ENCODE measurements at places on chromosomes 11 and 22.

GRCh38 chr11:34408580-34409172, 30.1 kb upstream of the CAT start:
- DNase-seq, result no peak

DNA sequence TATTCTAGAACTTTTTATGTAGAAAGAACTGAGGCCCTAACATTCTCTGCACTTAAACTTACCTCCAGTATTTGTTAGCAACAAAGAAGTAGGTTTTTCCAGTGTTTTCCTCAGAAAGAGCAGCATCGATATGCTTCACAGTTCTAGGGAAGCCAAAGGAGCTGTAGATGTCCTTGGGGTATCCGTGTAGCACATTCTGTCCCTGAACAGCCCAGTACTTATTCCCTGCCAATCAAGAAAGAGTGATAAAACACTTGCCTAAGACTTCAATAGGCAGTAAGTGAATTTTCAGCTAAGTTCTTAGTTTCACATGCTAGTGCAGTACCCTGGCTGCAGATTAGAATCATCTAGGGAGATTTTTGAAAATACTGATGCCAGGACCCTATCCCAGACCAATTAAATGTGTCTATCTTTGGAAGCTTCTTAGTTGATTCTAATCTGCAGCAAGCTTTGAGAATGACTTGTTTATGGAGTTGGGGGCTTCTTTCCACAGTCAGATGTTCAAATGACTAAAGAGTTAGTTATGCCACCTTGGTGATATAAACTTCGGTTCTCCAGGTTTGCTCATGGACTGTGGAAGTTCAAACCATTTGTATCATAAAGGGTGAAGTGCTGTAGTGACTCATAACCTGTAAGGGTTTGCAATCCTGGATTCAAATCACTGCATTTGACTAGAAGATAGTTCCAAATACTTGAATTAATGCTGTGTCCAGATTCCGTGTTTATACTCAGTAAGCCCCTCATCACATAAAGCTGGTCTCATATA, 6.5 kb downstream of the MMP1 start:
- DNase-seq, result no peak

- DNase-seq, result no peak
These were observed 15.6 kb downstream of the TUB start for GRCh38 chr11:8096575-8096974.

DNA sequence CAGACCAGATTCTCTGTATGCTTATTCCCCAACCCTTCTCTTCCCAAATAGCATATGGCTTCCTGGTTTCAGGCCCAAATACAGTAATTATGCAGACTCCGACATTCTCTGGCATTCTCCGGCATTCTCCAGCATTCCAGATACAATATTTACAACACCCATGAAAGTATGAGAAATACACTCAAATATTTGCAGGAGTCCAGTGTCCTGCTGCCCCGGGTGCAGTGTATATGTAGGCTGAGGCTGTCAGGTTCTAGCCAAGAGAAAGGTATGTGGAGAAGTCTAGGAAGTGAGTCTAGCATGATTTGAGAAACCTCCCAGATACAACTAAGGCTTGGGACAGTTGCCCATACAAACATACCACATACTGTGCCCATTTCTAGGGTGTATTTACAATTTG, 160.7 kb downstream of the SOX6 start:
- DNase-seq, result peak; percentile 65

DNA sequence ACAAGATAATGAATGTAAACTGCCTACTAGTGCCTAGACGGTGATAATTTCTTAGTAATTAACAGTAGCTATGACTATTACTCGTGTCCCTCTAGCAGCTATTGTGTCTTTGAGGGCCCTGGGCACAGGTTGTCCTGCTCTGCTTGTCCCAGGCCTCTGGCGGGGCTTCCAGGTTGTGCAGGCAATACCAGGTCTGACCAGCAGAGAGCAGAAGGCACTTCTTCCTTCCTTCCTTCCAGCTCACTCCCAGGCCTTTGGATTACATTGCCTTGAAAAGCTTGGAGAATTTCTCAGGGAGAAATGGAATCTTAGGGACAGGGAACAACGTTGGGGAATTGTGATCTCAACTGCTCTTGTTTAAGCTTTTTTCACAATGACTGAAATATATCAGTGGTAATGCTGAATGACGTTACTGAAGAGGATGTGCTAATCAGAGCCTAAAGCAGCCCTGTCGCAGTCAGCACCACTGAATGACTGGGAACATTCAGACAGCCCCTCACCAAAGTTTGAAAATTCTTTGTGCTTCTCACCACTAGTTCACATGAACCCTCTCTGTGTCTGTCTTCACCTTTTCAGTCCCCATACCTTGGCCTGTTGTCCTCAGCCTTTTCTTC, 8.4 kb upstream of the CCKBR start:
- DNase-seq, result peak; percentile 31

GRCh38 chr11:70523384-70524095, 125.2 kb downstream of the CTTN start:
- no peak for DNase-seq

- peak; percentile 16 for DNase-seq
These were observed 37.8 kb downstream of the ARRB1 start for GRCh38 chr11:75313513-75314272.

DNA sequence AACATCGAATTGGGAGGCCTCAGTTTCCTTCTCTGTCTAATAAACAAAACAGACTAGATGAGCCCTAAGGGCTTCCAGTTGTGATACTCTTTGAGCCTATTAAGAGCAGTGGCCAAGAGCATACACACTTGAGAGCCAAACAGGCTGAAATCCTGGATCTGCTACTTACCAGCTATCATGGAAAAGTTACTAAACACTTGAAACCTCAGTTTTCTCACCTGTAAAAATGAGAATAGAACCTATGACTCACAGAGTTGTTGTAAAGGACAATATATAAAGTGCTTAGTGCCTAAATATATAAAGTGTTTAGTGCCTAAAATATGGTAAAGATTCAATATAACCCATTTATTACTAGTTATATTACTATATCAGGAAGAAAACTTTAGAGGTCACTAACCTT, 23.7 kb upstream of the GDPD4 start:
- no peak for DNase-seq

- no peak for DNase-seq
These were observed 46.7 kb upstream of the RAB1B start for GRCh38 chr11:66221726-66222236.

DNA sequence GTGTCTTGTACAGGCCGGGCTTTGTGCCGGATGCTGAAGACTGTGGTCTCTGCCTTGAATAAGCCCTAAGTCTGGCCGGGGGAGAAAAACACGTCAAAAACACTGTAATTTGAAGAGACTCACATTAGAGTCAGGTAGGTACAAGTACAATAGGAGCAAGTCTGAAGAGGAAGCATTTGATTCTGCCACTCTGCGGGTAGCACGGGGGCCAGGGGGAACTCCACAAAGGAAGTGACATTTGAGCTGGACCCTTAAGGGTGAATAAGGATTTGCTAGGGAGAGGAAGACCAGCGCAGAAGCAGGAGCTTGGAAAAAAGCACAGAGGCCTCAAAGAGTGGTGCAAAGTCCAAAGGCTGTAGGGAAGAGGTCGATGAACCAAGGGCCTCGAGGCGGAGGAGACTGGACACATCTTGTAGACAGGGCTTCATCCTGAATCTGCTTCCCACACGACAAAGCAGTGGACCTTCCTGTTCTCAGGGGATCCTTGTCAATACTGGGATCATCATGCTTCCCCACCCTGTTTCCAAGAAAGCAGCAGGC, 38.7 kb downstream of the BUD13 start:
- no peak for DNase-seq

GRCh38 chr11:125128450-125128849, 17.0 kb upstream of the TMEM218 start:
- no peak for DNase-seq

- DNase-seq, result no peak
These were observed 11.6 kb upstream of the OLFML1 start for GRCh38 chr11:7473717-7474116.
